ENCODE measurements at places on chromosomes 16 and 17. TPM values are rescaled to one million over a fixed set of nuclear protein-coding genes. Genes with fewer than 3 reads are reported as not detected.

DNA sequence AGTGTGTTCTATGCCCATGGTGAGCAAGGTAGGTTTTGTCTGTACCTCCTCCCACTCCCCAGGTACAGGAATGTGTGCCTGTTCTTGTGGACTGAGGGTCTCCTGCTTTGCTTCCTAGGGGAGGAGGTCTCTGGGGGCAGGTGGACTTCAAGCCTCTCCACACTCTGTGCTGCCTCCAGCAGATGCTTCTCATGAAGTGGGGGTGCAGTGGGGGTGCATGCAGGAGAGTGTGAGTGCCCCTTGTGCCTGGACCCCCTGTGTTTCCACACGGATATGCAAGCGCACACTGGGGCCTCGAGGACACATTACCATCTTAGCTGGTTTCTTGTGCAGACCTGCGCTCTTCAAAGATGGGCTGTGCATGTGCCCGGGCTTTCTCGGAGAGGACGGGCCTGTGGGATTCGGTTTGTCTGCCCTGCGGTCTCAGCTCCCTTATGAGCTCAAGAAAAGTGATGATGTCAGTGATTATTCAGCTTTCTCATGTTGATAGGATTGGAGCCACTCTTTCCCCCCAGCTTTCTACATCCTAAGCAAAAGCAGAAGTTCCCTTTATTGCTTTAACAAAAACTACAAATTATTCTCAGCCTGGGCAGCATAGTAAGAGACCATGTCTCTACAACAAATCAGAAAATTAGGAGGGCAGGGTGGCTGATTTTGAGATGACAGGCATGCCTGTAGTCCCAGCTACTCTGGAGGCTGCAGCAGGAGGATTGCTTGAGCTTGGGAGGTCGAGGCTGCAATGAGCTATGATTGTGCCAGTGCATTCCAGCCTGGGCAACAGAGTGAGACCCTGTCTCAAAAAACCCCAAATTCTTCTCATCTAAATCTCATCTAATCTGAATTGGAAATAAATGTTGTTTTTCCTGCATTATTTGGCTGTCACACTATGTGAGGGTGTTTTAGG lies 86.8 kb downstream of the RPTOR start:
- DNase-seq, result no peak

DNA sequence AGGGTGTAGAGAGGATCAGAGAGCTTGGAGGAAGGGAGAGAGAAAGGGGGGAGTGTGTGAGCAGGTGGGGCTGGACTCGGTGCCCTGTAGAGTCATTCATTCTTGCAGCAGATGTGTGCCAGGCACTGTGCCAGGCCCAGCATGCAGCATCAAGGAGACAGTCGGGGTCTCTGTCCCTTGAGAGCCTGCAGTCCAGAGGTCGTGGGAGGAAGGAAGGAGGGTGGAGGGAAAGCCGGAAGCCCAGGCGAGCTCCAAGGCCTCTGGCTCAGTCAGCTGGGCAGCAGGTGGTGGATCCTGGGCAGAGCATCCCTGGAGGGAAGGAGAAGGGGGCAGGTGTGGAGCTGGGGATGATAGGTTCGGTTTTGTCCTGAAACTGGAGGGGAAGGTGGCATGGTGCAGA lies 27.5 kb downstream of the EPN2 start:
- DNase-seq, result no peak

- DNase-seq, result no peak
Measured at GRCh38 chr16:65213866-65214595, 92.2 kb upstream of the CDH11 start.

DNA sequence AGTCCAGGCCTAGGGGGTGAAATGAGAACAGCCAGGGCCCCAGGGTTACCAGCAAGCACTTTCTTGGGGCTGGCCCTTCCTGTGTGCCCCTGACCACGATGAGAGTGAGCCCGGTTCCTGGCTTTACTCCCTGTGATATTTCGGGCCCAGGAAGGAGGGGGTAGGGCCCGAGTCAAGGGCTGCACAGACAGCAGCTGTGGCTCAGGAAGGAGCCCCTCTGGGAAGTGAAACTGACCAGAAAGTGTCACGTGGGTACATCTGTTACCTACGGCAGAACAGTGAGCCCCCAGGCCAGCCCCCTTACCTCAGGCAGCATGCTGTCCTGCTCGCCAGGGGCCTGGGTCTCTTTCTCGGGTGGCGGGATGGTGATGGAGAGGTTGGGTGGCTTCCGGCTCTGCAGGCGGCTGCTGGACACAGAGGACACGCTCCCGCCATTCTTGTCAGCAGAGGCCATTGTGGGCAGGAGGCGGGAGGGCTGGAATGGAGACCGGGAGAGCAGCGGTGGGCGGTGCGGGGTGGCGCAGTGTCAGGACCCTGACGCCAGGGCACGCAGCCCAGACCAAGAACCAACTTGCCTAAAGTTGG lies 13.8 kb downstream of the AANAT start:
- no peak for DNase-seq

DNA sequence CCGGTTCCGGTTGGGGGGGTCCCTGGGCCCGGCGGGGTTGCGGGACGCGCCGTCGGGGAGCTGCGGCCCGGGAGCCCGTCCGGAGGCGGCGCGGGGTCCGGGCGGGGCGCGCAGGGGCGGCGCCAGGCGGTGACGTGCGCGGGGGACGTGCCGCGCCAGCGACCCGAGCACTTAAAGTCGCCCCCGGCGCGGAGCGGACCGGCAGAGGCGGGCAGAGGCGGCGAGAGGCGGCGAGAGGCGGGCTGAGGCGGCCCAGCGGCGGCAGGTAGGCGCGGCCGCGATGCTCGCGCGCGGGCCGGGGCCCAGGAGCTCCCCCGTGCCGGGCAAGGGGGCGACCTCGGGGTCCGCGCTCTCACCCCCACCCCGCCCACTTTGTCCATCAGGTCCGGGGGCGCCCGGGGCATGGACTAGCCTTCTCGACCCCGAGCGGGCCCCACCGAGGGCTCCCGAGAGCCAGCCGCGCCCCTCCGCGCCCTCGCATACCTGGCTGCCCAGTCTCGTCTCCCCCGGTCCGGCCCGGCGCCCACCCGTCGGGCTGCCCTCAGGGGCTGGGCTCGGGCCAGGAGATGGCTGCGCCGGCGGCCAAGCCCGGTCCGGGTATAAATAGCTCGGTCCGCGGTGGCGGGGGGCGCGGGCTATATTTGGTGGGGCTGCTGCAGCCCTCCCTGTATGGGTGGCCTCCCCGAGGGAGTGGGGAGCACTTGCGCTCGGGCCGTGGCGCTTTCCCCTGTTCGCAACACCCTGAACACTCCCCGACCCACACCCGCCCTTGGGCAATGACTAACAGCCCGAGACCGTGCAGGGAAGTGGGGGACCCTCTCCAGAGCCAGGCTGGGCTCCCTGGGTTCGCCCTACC lies at the start of gene SLC16A3:
TSS of gene SLC16A3 (plus strand) at position 201 of the 856 bp plus-strand sequence. CDS start 6,967 bp downstream, outside the sequence.
- DNase-seq, result peak; percentile 90

GRCh38 chr17:48173191-48173984 lies 65.8 kb downstream of the SNX11 start:
- no peak for DNase-seq

Gene VAT1L
- 0.32 TPM for total RNA-seq

Gene MEIOC
- total RNA-seq, result not detected

Gene ZNF286A
- total RNA-seq, result 11.6 TPM

Gene STH
- total RNA-seq, result not detected
